ENCODE measurements at places on chromosomes 16 and 17.

DNA sequence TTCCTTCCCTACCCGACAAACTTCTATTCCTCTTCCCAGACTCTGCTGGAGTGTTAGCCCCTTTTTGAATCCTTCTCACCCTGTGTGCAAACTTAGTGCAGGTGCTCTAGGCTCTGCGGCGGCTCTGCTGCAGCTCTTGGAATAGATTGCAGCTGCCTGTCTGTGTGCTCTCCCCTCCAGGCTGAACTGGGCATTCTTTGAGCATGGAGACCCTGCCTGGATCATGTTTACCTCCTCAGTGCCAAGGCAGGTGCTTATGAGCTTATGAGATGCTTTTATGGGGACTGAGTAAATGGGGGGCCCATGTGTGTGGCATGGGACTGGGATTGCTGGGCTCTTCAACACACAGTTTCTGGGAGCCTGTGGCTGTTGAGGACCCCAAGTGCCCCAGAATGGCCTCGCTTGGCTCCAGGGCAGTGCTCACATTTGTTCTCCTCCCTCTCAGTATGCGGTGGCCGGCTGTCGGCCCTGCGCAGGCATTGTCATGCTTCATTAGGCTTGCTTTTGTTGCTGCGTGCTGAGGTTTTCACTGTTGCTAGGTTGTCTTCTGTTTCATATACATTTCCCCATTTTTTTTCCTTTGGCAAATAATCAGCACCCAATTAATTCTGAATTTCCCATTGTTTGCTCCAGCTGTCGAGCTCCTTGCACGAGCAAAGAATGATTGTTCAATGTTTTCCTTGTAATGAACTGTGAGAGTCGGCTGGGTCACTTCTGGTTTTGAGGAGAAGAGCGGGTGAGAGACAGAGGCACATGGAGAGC lies 185.5 kb upstream of the NLRP1 start:
- no peak for DNase-seq

- DNase-seq = no peak
Observed at GRCh38 chr16:84550096-84550495, 45.6 kb upstream of the MEAK7 start.

DNA sequence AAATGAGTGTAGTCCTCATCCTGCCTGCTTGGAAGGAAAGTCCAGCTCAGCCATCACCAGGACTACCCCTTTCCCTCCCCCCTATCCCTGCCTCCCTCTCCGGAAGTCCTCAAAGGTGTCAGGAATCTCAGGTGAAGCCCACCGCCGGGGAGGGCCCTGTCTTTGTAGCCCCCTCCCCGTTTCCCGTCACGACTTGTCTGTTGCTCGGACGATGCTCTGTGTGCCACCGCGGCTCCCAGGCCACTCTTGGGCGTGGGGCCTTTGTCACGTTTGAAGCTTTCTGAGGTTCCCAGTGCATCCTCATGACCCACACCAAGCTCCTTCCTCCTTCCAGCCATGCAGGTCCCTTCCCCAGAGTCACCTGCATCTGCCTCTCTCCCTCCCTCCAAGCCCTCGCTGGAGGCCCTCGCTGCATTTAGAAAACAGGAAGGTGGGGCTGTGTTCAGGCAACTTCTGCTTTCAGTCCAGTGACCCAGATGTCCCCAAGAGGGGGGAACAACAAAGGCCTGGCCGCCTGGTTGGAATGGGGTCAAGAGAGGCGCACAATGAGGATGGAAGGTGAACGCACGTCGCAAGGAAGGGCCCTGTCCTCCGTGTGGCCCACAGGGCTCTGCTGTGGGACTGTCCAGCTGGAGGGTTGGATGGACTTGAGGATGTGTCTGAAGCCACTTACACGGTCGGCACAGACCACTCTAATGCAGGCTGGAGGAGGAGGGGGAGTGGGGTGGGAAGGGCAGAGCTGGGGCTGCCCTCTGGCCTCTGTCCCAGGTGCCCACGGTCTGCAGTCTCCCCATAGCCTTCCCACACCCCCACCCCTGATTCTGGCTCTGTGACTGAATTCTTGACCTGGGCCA lies 59.9 kb downstream of the OR1D5 start:
- no peak for DNase-seq

- DNase-seq = no peak
Observed at GRCh38 chr17:21377705-21378396, 1.7 kb downstream of the KCNJ12 start.

- no peak for DNase-seq
Observed at GRCh38 chr16:65318138-65318537, 196.3 kb upstream of the CDH11 start.

DNA sequence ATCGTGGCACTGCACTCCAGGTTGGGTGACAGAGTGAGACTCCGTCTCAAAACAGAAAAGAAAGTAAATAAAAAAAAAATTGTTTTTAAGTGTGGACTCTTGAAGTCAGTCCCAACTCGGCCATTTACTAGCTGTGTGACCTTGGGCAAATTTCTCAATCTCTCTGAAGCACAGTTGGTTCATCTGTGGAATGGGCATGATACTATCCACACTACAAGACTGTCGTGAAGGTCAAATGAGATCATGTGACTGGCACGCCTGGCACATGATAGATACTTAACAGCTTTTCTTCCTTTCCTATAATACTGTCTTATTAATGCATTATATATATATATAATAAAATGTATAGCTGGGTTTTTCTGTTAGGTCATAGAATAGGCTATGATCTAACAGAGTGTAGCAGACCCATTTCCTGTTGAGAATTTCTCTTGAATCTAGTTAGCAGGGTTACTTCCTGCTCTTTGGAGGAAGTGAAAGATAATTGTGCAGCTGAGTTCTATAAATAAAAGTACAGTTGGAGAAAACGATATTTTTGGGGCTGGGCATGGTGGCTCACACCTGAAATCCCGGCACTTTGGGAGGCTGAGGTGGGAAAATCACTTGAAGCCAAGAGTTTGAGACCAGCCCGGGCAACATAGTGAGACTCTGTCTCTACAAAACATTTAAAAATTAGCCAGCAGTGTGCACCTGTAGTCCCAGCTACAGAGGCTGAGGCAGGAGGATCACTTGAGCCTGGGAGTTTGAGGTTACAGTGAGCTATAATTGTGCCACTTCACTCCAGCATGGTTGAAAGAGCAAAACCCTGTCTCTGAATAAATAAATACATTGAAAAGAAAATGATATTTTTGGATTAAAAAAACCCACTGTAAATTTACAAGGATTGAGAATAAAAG lies 7.3 kb downstream of the MILR1 start:
- DNase-seq = no peak
